ENCODE measurements at places on chromosomes 3 and 15. TPM values are rescaled to one million over a fixed set of nuclear protein-coding genes. Genes with fewer than 3 reads are reported as not detected.
A peak's percentile ranks its signal among the peaks of the same experiment; 100 is the strongest.

FGF7 gene
- 0.02 TPM for polyA plus RNA-seq

ADGRG7 gene
- polyA plus RNA-seq = not detected

GRCh38 chr15:74235962-74236361, at the start of gene CCDC33:
TSS of gene CCDC33 (plus strand) at chr15:74236326. CDS start at chr15:74236720, 394 bp downstream.
- no peak within 1 kb of the TSS for H3K4me3 ChIP-seq
- H3K36me3 ChIP-seq = no peaks in the 10 kb centered on the region

DNA sequence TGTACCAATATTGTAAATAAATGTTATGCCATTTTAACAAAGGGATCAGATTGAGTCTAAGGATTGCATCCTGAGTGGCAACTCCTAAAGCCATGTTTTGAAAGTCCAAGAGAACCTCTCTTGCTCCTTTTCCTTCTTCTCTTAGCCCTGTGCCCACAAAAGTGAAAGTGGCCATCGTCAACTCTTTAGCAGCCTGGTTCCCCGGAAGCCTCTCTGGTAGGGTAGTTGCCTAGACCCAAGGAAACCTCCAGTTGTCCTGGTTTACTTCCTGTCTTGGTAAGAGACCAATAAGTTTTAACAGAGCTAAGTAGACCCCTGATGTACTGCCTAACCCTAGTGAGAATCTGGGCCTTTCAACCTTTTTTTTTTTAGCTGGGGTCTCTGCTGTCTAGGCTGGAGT, 10.2 kb upstream of the ITPKA start:
- no peak for DNase-seq
- H3K27ac ChIP-seq = peak overlapping the region; percentile 83
- peak overlapping the region; percentile 72 for H3K4me3 ChIP-seq
- no peaks in the 10 kb centered on the region for H3K27me3 ChIP-seq

GRCh38 chr3:4714045-4714444, 220.9 kb downstream of the ITPR1 start:
- peak overlapping the region; percentile 39 for H3K27ac ChIP-seq
- no peaks in the 10 kb centered on the region for H3K27me3 ChIP-seq
- no peak for DNase-seq
- H3K36me3 ChIP-seq = no peaks in the 10 kb centered on the region
- H3K4me3 ChIP-seq = no peak overlapping the region
- no peaks in the 10 kb centered on the region for H3K4me1 ChIP-seq

DNA sequence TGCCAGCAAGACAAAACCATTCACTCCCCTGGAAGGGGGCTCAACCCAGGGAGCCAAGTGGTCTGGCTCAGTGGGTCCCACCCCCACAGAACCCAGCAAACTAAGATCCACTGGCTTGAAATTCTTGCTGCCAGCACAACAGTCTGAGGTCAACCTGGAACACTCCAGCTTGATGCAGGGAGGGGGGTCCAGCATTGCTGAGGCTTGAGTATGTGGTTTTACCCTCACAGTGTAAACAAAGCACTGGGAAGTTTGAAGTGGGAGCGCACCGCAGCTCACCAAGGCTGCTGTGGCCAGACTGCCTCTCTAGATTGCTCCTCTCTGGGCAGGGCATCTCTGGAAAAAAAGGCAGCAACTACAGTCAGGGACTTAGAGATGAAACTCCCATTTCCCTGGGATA, 81.7 kb downstream of the MSL2 start:
- no peak overlapping the region for H3K4me3 ChIP-seq
- peaks cover 31% of the 10 kb centered on the region for H3K36me3 ChIP-seq
- no peak for DNase-seq
- H3K27ac ChIP-seq = no peak overlapping the region
- peaks cover 7% of the 10 kb centered on the region for H3K4me1 ChIP-seq

GRCh38 chr3:4981665-4982494, 2.6 kb downstream of the BHLHE40 start:
- peaks cover 21% of the 10 kb centered on the region for H3K36me3 ChIP-seq
- peak overlapping the region; percentile 46 for H3K27ac ChIP-seq
- peak overlapping the region; percentile 90 for H3K4me3 ChIP-seq
- DNase-seq = no peak

DNA sequence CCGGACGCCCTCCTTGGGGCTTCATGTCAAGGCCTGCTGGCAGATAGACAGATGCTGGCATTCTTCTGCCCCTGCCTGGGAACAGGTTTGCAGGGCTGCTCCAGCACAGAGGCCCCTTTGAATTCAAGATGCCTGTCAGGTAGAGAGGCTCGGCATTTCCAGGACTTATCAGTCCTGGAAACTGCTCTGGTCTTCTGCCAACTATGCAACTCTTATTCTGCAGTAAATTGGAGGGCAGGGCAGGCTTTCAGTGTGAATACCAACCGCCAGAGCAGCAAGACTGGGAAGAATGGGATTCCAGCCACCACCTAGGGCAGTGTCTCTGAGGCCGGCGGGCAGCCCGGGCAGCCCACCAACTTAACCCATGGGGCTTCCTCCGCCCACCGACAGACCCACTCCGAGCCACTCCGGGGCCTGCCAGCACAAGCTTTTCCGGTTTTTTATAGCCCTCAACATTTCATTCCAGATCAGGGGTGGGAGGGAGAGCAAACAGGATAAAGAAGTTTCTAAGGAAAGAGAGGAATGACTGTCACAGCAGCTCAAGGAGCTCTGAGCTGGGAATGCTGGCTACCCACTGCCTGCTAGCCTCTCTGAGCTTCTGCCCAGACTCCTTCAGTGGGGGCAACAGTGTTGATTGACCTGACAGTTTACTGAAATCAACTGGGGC, 140.9 kb downstream of the NTRK3 start:
- no peaks in the 10 kb centered on the region for H3K4me1 ChIP-seq
- no peak for DNase-seq
- H3K4me3 ChIP-seq = no peak overlapping the region
- H3K27me3 ChIP-seq = no peaks in the 10 kb centered on the region
- no peaks in the 10 kb centered on the region for H3K36me3 ChIP-seq

Data from naive thymus-derived CD8-positive, alpha-beta T cell (primary cell).